ENCODE measurements at places on chromosomes 5 and 9.

DNA sequence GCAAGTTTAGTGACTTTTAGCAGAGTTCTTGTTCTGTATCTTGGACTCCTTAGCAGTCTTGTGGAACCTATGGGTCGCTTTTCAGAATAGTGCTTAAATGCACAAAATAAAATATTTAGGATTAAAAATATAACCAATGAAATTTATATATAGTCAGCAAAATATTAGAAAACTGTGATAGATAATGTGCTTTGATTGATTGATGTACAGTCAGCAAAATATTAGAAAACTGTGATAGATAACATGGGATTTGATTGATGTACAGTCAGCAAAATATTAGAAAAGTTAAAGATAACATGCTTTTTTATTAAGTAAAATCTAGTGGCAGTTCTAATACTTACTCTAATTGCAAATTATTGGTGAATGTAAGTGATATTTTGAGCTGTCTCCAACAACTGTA lies 16.1 kb downstream of the PALM2AKAP2 start:
- no peak for DNase-seq

GRCh38 chr9:9747787-9748186 lies 865.0 kb downstream of the PTPRD start:
- no peak for DNase-seq

DNA sequence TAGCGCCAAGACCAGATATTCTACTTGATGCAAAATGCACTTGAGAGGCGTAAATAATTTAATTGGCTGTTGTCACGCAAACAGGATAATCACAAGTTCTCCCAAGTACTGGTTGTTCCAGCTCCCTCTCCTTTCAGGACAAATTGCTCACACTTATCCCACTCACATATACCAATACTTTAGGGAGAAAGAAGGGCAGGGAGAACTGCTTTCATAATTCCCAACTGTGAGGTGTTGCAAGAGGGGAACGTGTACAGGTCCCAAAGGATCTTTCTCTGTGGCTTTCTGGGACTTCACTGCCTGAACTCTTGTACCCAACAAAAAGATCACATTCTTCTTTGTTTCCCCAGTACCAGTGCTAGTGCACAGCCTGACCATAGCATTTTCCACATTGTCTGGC lies 21.5 kb upstream of the TGFBI start:
- no peak for DNase-seq

DNA sequence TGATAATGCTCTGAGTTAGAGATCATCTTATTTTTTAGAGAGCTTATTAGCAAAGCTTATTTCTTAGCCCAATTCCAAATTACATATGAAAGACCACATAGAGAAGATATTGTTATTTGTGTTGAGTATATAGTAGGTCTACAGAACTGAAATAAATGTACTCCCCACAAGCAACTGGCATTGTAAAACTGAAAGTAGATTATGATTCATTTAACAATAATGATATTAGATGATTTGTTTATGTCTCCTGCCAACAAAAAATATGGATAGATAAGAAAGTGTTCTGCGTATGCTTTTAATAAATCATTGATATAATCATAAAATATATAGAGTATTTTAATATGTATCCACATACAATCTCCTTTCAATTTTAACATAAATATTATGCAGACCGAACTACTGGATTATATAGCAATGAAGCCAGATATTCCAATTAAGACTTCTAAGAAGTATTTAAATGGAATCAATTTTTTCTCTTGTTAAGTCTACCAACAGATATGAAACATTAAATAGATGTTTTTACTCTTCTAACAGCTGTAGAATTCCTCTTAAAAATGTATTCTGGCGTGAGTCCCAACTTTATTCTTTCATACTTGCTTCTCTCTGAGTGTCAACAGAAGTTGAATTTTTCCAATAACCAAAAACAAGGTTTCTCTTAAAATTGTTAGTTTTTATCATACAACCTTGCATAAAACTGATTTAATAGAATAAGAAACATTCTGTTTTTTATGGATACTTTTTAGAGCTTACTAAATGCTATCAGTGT lies 15.6 kb upstream of the DAB2 start:
- DNase-seq, result no peak

- no peak for DNase-seq
These were observed 29.4 kb downstream of the NR6A1 start for GRCh38 chr9:124741662-124742061.

- no peak for DNase-seq
These were observed 294.8 kb upstream of the KLF4 start for GRCh38 chr9:107784235-107784958.

- no peak for DNase-seq
These were observed 102.6 kb upstream of the COL5A1 start for GRCh38 chr9:134538856-134539566.

DNA sequence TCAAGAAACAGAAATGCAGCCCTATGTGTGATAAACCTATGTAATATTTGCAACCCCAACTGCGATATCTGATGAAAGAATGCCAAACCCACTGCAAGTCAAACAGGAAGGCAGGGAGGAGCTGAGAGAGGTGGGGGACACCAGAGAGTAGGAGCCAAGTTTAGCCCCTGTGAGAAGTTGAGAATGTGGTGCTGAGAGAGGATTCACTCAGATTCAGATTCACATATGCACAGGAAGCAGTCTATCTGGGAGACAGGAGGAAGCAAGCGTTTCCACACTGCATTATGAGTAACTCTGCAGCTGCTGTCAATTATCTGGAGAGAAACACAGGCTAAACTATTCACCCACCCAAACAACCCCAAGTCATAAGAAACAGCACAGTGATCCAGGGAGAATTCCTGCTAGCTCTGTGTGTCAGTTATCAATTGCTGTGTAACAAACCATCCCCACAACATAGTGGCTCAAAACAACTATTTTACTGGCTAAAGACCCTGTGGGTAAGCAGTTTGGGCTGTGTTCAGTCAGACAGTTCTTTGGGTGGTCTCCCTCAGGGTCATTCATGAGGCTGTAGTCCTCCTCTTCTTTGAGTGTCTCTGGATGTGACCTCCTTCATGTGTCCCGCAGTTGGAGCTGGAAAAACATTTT lies 161.9 kb upstream of the RAI14 start:
- DNase-seq, result no peak

GRCh38 chr5:65769539-65769938 lies 47.5 kb downstream of the NLN start:
- DNase-seq, result no peak

GRCh38 chr5:75545131-75545530 lies 33.4 kb downstream of the POLK start:
- no peak for DNase-seq

- no peak for DNase-seq
These were observed 153.0 kb upstream of the FTMT start for GRCh38 chr5:121698690-121699089.

DNA sequence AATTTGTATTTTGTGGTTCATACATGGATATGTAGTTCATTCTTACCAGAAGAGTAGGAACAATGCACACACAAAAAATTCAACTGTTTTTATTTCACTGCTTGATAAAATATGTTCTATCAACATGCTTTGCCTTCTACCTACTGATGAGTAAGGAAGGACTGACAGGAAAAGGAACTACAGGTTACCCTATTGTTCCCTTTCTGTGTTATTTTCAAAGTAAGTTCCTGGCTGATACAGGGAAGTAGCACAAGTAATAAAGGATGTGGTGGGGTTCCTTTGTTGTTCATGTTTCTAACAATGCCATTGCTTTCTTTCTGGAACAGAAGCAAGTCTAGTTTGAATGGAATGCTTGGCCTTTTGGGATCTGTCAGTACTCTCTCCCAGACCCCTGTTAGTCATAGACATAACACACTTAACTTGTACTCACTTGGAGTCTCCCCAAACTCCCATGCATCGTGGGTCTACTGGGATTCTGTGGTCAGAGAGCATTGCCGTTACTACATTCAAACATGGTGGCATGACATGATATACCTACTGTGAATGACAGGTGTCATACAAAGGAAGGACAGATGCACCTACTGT lies 20.2 kb upstream of the ALDOB start:
- DNase-seq, result no peak

GRCh38 chr5:6497262-6497661 lies 48.6 kb downstream of the UBE2QL1 start:
- DNase-seq, result no peak

- DNase-seq, result peak; percentile 36
These were observed 1.3 kb downstream of the ERBIN start for GRCh38 chr5:65927503-65928321.

DNA sequence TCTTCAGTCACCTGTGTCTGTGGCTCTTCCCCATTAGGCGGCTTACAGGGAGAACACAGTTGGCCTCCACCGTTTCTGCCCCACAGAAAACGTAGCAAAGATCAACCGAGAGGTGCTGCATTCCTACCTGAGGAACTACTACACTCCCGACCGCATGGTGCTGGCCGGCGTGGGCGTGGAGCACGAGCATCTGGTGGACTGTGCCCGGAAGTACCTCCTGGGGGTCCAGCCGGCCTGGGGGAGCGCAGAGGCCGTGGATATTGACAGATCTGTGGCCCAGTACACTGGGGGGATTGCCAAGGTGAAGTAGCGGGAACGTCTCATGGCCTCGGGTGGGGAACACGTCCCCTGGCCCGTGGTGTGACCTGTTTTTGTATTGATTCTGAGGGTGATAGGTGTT lies 6.5 kb downstream of the PMPCA start:
- DNase-seq, result no peak

GRCh38 chr5:178471711-178472110 lies 118.5 kb downstream of the COL23A1 start:
- no peak for DNase-seq

DNA sequence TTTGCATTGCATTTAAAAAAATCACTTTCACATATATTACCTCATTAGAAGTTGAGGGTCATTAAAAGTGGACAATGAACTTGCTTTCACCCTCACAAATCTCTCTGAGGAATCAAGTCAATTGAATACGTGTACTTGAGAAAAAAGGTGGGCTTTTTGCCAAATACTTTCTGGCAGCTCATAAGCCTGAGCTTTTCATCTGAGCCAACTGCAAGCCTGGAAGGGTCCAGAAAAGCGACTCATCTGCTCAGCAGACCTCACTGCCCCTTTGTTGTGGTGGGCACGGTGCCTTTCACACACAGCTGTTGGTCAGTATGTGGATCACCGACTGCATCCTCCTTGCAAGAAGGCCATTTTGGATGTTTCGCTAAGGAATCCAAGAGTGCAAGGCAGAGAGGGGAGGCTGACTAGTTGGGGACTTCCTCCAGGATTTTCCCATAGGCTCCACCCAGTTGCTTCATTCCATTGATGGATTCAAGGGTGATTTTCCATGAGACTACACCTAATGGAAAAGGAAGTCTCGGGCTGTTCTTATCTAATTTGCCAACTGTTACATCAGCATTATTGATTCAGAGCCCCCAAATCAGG lies 564.7 kb downstream of the PDE4D start:
- peak; percentile 82 for DNase-seq

- no peak for DNase-seq
These were observed 12.2 kb upstream of the PRXL2C start for GRCh38 chr9:96667363-96667728.

DNA sequence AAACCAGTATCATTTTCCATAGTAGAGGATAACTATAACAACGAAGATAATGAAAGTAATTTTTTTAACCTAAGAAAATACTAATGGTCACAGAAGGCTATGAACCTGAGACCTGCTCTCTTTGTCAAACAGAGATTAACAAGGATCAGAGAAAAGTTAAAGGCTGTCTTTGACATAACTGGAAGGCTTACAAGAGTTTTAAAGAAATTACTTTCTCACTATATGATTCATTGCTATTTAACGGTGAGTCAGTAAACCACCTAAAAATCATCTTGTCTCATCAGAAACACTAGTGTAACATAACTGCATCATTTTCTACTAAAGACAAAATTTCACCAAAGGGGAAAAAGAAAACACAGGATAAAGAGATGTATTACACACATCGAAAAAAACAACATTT lies 19.3 kb downstream of the MLANA start:
- DNase-seq, result no peak

GRCh38 chr5:27875148-27875547 lies 836.8 kb upstream of the CDH9 start:
- DNase-seq, result no peak

GRCh38 chr5:32172923-32173266 lies 1.2 kb downstream of the GOLPH3 start:
- no peak for DNase-seq

GRCh38 chr9:107833295-107833694 lies 343.7 kb upstream of the KLF4 start:
- DNase-seq, result no peak

GRCh38 chr9:120562861-120563443 lies 17.0 kb downstream of the CDK5RAP2 start:
- no peak for DNase-seq

DNA sequence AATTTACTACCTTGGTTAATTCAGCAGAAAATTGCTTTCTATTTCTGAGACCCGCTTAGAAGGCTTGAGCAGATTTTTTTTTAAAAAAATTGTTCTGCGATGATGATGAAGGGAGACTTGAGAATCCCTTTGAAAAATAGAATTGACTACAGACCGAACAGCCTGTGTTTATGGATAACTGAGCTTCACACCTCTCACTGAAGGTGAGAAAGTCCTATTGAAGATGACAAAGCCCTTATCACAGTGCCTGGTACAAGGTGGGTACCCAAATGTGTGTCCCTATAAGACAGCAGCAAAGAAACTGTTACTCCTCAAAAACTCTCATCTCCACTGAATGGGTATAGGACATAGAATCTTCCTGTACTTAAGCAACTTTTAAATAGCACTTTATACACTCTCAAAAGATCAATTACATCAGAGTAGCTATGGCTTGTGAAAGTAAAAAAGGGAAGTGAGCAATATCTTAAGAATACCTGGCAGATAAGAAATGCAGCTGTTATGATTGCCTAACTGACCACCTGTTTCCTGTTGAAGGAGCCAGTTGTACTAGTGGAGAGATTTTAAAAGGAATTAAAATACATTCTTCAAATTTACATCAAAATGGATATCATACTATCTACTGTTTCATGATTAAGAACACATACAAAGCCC lies 419.7 kb downstream of the CHSY3 start:
- no peak for DNase-seq

DNA sequence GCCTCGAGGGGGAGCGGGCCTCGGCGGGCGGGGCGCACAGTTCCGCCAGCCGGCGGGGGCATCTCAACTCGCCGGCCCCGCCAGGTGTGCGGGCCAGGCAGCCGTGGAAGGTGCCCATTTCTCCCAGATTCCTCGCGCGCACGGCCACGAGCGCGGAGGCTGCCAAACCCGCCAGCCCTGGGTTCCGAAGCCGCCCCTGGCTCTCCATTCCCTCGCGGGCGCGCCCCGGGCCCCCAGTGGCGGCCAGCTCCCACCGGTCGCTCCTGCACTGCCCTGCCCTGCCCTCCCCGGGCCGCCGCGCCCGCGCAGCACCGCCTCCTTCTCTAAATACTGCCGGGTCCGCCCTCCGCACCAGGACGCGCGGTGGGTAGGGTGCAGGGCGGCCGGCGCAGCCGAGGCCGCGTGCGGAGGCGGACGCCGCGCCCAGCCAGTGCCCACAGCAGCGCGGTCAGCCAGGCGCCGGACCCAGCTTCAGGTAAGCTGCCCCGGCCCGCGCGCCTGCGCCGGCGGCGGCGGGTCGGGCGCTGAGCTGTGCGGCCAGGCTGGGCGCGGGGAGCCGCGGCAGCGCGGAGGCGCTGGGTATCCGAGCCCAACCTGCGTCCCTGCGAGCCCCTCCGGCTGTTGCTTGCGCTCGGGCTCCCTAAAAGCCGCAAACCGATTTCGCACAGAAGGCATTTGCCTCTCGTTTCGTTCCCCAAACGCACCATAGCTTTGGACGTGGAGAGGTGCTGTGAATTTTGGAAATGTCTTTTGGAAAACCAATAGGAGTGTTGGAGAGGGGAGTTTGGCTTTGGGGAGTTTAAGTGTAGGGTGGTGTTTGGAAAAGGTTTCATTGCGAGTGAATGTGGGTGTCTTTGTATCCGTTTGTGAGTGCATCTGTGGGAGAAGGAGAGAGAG lies at the start of gene TMEM171:
TMEM171 (plus strand) TSS at position 354 of the 897 bp plus-strand sequence. CDS start 2,799 bp downstream, outside the sequence.
- peak; percentile 51 for DNase-seq

Data from brain (organoid and tissue), 16 donors.